ENCODE measurements at places on chromosomes 5 and 9.

DNA sequence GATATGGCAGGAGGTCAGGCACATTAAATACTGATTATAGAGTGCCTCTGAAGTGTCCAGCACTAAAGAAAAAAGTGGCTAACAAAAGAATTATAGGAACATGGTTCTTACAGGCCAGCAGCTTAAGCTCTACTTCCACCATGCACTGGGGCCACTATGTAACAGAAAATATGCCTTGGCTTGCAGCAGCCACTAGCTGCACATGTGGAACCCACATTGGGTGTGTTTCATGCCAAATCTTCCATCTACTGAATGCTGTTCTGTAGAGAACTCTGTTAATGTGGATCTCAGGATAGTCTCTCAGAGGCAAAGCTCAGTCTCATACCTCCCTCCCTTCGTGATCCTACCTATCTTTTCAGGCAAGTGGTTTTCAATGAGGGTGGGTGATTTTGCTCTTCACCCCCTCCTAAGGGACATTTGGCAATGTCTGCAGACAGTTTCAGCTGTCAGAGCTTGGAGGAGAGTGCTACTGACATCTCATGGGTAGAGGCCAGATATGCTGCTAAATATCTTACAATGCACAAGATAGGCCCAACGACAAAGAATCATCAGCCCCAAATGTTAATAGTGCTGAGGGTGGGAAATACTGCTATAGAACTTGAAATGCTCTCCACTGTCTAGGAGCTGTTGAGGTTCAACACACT is 218.9 kb downstream of the TARS1 start:
- DNase-seq: no peak

DNA sequence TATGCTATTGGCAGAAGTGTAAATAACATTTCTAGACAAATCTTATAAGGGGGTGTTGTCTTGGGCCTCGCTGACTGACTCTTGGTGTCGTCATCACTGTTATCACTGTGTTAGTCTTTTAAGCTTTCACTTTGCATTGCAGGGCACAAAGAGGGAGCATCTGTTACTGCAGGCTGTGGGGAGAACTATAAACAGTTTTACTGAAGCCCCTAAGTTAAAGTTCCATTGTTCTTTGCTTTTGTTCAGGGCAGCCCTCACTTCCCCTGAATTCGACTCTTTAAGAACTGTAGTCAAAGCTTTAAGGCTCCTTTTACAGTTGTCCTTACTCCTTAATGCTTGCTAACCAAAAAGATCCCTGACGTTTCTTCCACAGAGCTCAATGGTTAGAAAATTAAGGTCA is 605.0 kb downstream of the RAB3C start:
- DNase-seq: no peak

DNA sequence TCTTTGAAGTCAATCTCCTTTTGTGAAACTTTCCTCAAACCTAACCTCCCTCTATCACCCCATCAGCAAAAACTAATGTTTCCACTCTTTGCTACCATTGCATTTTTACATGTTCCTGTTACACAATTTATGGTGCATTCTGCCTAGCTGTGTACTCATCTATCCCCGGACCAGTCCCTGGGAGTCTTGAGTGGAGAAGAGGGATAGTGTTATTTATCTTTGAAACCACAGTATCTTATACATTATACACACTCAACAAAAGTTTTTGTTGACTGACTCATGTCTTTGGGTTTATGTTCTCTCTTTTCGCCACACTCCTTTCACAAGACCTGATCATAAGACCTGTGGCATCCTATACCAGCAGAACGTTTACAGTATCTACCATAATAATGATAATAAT is 26.4 kb downstream of the TNFAIP8 start:
- no peak for DNase-seq

GRCh38 chr5:141889282-141889871 is 11.2 kb upstream of the PCDH1 start:
- no peak for DNase-seq

DNA sequence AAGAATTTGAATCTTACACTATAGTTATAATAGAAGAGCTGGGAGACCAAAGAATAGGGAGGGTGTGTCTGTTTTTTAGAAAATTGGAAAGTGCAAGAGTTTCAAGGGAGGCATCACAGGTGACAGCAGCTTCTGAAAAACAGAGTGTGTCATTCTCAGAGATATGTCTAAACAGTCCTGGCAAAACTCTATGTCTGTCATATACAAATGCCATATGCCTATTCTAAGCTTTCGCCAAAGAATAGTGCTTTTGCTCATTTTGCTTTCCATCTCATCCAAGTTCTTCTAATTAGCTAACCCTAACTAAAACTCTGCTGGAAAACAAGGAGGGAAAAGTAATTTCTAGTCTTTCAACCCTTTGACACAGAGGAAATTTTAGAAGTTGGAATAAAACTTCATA is 388.0 kb upstream of the TYRP1 start:
- DNase-seq: no peak
